Activated naive CD8-positive, alpha-beta T cell treated with anti-CD3 and anti-CD28 coated beads, Interleukin-2, amount 50 U/mL, for 24 hours (primary cell): ENCODE measurements at places on chromosomes 13 and 19.

DNA sequence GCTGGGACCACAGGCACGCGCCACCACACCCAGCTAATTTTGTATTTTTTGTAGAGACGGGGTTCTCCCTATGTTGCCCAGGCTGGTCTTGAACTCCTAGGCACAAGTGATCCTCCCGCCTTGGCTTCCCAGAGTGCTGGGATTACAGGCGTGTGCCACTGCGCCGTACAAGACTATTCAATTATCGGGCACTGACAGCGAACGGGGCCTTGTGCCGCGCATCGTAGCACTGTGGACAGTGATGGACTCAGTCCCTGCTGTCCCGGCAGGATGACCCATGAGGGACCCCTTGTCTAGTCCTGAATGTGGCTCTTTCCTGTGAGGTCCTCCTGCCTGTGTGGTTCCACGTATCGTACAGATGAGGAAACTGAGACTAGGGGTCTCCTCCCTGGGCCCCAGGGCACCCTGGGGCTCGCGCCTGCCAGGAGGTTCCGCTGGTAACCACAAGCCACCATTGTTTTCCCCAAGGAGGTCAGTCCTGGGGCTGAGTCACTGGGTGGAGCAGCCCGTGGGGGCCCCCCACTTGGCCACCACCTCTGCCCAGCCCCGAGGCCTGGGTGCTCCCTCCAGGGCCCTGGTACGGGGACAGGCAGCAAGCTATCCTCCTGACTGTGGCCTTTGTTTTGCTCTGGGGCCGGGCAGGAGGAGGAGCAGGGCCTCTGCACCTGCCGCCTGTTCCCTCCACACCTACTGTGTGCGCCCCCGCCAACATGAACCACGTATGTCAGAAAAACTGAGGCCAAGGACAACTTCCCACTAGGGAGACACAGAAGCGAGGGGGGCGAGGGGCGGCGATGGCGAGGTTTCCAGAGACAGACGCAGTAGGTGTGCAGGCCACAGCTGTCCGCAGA lies 2.9 kb upstream of the TCF3 start:
- no peak for DNase-seq

- DNase-seq = no peak
These were observed 446.9 kb downstream of the COG6 start for GRCh38 chr13:40102360-40102727.

DNA sequence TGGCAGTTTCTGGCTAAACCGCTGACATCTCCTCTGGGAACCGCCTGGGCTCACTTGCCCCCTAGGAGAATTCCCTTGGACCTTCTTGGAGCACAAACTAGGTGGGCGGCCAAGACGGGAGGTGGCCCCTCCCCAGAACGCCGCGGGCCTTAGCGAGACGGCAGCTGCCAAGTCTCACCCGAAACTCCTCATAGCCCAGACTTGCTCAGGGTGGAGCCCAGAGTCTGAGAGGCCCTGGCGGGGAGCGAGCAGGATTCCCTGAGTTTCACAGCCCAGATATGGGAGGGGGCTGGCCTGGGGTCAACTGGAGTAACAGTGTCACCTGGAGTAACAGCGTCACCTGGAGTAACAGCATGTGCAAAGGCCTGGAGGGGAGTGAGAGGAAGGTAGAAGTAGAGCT lies 10.1 kb downstream of the TINCR start:
- no peak for DNase-seq

DNA sequence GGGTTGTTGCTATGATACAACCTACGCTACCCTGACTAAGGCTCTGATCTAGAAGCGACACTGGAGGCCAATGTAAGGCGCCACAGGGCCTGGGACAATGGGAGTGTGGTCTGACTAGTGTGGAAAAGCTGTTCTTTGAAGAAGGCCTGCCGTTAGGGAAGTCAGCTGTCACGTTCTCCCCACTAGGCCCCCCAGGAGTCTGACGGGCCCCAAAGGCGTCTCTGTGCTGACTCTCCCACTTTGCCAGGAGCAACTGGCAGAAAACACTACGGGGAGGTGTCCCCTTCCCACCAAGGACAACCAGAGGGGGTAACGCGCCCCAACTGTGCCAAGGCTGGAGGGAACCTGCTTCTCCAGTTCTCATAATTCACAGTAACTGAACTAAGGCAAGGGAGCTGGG lies 25.3 kb upstream of the EIF3G start:
- DNase-seq = no peak

- no peak for DNase-seq
These were observed 606.0 kb downstream of the EFNB2 start for GRCh38 chr13:105929505-105929904.

GRCh38 chr13:112248862-112249592 lies 127.1 kb upstream of the SPACA7 start:
- DNase-seq = no peak
